ENCODE measurements at places on chromosomes 16 and 17.

DNA sequence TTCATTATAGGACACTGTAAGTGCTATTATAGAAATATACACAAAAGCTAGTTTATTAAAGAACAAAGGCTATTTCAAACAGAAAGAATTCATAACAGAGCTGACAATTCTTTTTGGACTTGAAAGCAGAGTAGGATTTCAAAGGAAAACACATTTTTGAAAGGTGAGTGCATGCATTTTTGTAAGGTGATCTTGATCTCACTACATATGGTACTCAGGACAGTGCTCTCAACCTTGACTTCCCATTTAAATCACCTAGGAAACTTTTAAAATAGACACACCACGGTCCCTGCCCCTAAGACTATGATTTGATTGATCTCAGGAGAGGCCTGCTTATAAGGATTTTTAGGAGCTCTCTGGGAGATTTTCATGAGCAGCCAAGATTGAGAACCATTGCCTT is 1362.0 kb downstream of the CDH8 start:
- DNase-seq, result no peak

DNA sequence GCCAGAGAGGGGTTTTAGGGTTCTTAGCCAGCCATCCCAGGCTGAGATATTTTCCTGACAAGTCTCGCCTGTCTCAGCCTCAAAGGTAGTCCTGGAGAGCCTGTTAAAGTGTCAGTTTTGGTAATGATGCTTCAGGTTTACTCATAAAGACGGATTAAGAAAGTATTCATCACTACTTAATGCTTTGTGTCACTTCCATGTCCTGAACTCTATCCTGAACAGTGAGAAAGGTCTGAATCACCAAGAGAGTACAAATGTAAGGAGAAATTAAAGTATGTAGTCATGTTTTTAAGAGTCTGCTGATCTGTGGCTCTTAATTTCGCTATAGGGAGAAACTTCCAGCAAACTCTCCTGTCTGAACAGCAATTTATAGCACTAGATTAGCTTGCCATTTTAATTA is 14.0 kb downstream of the RPGRIP1L start:
- DNase-seq, result no peak

DNA sequence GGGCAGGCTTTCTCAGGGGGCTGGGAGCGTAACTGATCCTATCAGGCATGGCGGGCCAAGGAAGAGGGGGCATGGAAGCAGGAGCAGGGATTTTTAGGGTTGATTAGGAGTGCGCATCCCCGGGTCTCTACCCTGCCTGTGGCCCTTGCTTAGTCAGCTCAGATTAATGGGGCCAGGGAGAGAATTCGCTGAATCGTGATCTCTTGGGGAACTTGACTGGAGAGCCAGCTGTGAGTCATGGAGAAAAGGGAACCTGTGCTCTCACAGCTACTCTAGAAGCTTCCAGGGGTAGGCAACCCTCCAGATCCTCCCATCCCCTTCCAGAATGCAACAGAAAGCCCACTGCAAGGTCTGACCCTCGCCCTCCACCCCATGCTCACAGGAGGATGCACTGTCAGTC is 3.6 kb downstream of the FOXN1 start:
- no peak for DNase-seq

GRCh38 chr17:12201294-12201880 is 180.7 kb downstream of the MAP2K4 start:
- DNase-seq, result no peak

- no peak for DNase-seq
Measured at GRCh38 chr17:6711681-6712057, 1.5 kb downstream of the SLC13A5 start.

GRCh38 chr17:77287432-77288068 is 146.8 kb downstream of the SEC14L1 start:
- DNase-seq, result no peak

- DNase-seq, result no peak
Measured at GRCh38 chr16:27995378-27995777, 68.1 kb downstream of the GSG1L start.

- no peak for DNase-seq
Measured at GRCh38 chr16:65497571-65497970, 375.7 kb upstream of the CDH11 start.

GRCh38 chr17:22409160-22409751 is 716.9 kb downstream of the KCNJ18 start:
- no peak for DNase-seq

DNA sequence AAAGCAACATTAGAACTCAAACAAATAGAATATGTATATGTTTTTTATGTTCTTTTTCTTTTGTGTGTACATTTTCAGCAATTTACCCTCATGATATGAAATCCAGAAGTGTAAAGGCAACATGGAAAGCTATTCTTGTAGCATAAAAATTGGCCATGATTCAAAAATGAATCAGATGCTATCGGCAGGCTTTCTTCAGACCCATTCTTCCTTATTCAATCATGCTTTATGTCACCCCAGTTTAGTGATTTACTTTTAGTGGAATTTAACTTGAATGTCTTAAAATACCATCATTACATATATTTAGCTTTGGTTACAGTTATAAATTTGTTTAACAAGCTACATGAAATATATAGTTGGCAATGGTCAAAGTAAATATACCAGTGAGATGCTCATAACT is 21.4 kb upstream of the SMIM36 start:
- no peak for DNase-seq

DNA sequence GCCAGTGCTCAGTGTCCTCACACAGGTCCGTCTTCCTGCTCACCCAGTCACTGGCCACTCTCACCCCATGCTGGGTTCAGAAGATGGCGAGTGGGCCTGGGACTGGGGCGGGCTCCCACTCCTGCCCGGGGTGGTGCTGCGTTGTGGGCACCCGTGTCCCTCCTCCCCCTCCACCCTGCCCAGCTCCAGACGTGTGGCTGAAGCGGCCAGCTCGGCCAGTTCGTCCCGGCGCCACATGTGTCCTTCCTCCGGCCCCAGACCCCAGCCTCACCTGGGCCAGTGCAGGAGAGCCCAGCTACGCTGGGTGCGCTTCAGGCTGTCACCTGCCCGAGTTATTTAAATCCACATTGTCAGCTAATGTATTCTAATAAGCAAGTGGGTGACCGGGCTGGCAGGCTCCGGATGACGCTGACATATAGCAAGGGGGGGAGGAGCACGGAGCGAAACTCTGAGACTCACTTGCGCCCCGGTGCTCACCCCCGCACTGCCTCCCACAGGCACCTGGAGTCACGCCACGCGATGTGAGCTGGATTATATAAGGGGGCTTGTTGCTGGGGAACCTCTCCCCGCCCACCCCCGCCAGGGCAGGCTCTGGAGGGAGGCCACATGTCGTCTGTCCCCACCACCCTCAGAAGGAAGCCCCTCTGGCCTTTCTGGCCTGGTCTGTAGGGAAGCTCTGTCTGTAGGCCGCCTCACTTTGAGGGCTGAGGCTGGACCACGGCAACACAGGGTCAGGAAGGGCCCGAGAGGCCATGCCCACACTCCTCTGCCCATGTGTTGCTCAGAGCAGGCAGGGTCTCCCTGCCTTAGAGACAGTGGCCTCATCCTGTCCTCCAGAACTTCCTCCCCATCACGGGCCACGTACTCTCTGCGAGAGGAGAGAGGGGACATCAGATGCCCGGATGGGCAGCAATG is 7.1 kb upstream of the BAIAP2 start:
- no peak for DNase-seq

DNA sequence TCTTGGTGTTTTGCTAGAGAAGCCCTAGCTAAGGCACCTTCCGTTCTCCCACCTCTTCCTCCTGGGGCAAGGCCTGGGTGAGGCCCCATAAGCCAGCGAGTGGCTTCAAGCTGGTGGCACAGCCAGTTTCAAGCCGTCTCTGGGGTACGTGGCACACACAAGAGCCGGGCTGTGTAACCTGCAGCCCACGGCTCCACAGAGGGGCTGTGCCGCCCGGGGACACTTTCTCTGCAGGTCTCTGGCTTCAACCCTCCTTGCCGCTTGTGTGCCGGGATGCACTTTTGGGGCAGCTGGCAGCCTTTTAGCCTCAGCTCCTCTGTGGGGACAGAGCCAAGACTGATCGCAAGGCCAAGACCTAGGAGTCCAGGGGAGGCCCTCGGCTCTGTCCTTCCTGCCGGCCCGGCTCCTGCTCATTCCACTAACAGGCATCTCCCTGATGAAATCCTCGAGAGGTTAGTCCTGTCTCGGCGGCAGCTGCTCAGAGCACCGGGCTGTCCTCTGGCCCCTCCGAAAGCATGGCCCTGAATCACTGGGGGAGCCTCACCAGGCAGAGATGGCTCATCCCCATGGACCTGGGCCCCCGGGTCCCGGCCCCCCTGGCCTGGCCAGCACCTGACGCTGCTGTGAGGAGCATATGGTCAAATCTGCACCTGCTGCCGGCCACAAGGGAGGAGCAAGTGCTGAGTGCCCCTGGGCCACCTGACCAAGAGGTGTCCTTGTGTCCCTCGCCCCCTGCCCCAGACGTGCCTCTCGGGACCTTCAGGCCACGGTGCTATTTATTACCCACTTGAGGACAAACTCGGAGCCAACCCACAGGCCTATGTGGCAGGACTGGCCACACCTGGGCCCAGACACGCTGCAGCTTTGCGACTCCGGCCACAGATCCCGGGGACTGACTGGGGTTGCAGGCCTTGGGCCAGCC is 98.5 kb downstream of the METRNL start:
- peak; percentile 2 for DNase-seq

GRCh38 chr16:18055411-18055916 is 281.1 kb downstream of the NPIPA8 start:
- DNase-seq, result no peak

DNA sequence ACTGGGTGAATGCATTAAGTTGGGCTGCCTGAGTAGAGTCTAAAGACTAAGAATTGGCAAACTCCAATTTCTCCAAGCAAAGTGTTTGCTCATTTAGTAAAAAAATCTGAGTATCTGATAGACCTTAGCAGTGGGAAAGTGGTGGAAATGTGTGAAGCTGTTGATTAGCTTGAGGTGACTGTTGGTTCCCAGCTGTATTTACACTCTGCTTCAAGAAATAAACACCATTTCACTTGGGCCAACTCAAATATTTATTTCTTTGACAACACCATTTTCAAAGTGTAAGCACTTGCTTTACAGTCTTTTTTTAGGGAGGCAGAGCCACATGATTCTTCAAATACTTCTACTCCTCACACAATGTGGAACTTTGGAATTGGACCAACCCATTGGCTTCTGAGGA is 8.7 kb downstream of the KCTD19 start:
- no peak for DNase-seq

DNA sequence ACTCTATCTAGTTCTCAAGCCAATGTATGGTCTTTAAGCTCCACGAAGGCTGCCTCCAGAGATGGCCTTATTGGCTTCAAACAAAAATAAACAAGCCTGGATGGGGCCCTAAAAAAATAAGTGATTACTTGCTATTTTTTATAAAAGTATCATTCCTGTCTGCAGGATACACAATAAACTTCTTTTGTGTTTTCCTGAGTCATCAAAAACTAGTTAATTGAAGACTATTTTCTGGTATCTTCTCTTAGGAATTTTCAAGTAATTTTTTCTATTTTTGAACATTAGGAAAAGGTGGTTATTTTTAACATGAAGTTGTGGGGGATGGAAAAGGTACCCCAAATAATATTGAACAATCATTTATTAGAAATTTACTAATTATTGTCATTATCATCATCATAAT is 213.1 kb upstream of the DYNLRB2 start:
- DNase-seq, result no peak

GRCh38 chr16:57020651-57021050 is 31.3 kb downstream of the NLRC5 start:
- no peak for DNase-seq

GRCh38 chr16:85479972-85480726 is 133.0 kb upstream of the GSE1 start:
- DNase-seq, result no peak

DNA sequence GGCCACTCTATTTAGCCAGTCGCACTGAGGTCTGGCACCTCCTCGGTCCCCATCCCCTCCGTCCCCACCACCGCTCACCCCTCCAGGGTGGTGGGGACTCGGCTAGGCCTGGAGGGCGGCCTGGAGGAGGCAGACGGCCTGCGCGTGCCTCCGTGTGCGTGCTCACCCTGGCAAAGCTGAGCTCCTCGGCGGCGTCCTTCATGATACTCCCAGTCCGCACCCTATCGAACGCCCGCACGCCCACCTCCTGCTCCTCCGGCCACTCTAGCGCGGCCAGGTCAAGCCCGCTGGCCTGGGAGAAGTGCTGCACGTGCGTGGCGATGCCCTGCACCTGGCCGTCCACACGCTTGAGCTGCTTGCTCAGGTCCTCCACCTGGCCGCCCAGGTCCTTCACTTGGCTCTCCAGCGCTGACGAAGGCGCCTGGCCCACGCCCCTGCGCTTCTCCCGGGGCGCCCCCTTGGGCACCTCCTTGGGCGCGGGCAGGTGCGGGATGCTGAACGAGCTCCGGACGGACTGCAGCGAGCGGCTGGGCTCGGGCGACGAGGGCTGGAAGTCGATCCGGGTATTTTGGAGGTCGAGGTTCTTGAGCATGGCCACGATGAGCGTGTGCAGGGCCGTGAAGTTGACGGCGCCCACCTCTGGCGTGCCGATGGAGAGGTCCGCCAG is 644 bp downstream of the QRICH2 start:
- no peak for DNase-seq

- no peak for DNase-seq
Measured at GRCh38 chr17:14214271-14214670, 22.4 kb downstream of the CDRT15 start.

DNA sequence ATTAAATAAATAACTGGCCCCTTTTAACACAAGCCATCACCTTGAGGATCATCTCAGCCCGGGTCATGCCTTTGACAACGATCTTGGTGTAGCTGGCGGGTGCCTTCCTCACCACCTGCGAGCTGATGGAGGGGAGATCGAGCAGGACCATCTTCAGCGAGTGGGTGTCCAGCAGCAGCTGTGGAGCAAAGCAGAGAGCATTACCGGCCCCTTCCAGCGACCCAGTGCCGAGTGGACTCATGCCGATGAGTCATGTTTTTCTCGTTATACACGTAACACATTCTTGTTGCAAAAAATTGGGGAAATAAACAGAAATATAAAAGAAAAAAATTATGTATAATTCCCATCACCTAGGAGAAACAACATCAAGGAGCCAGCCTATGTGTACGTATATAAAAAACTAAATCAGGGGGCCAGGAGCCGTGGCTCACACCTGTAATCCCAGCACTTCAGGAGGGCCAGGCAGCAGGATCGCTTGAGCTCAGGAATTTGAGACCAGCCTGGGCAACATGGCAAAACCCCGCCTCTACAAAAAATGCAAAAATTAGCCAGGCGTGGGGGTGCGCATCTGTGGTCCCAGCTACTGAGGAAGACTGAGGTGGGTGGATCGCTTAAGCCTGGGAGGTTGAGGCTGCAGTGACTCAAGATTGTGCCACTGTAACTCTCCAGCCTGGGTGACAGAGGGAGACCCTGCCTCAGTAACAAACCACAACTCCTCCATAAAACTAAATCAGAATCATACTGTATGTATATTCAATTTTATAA is 169.1 kb upstream of the RPH3AL start:
- no peak for DNase-seq

GRCh38 chr17:45218895-45219661 is 2.6 kb upstream of the FMNL1 start:
- peak; percentile 70 for DNase-seq

- no peak for DNase-seq
Measured at GRCh38 chr17:17200831-17201230, 5.3 kb downstream of the PLD6 start.

- DNase-seq, result no peak
Measured at GRCh38 chr16:2490190-2491105, 15.5 kb downstream of the TBC1D24 start.

GRCh38 chr17:17313350-17313991 is 10.3 kb downstream of the NT5M start:
- peak; percentile 48 for DNase-seq

Measured in T-helper 2 cell treated with Interferon-gamma antibody and Interleukin-4, amounts not matched to agents 5 μg/mL and 100 μg/mL, for 36 hours (primary cell).